ENCODE measurements at places on chromosomes 12 and 14.

GRCh38 chr12:115149279-115149678 is 465.3 kb upstream of the TBX3 start:
- DNase-seq = no peak

GRCh38 chr12:76687981-76688380 is 75.9 kb upstream of the ZDHHC17 start:
- no peak for DNase-seq

- no peak for DNase-seq
Observed at GRCh38 chr12:60112763-60113162, 516.9 kb downstream of the SLC16A7 start.

DNA sequence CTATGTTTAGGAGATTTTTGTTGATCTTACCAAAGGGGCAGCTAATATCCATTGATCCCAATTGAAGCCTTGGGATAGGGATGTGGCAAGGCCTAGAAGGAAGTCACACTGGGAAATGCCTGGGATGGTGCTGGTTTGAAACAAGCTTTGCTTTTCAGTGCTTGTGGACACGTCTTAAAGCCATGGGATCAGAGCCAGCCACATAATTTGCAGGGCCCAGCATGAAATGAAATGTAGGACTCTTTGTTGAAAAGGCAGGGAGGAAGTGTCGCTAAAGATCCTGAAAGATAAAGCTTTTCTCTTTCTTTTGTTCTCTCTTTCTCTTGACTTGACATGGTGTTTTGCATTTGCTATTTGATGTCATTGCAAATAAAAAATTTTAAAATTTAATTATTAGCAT is 5.0 kb downstream of the TTC9 start:
- no peak for DNase-seq

DNA sequence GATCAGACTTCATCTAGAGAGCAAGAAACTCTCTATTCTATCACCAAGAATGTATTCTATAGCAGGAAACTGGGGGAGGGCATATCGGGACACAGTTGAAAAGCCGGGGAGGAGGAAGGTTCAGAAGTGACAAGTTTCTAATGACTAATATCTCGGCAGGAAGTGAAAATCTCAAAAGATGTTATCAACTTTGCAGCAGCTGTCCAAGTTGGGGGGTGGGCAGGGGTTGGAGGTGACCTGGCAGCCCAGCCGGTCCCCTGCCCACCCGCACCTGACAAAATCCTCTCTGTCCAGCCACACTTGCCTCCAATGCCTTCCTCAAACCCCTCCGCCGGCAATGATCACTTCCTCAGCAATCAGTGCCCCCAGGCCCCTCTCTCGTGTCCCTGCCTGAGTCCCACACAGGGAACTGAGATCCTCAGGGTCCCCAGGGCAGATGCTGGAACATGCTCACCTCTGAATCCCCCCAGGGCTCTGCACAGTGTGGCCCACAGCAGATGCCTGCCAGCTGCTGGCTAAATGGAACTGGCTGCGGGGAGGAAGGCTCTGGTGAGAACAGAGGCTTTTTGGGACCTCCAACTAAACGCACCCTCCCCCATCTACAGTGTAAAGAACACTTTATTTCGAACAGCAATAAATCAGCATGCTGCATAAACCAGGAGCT is 43.9 kb downstream of the CCDC88C start:
- no peak for DNase-seq

DNA sequence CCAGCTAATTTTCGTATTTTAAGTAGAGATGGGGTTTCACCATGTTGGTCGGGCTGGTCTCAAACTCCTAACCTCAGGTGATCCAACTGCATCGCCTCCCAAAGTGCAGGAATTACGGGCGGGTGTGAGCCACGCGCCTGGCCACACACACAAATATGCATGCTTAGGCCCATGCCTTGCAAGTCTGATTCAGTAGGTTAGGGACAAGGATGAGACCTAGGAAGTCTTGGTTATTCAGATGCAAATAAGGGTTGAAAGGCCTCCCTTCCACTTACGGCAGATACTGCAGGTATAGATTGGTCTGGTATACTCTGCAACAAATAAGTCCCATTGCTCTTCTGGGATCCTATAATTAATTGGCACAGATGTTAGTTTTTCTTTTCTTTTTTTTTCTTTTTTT is 32.9 kb downstream of the TXNRD1 start:
- DNase-seq = no peak

DNA sequence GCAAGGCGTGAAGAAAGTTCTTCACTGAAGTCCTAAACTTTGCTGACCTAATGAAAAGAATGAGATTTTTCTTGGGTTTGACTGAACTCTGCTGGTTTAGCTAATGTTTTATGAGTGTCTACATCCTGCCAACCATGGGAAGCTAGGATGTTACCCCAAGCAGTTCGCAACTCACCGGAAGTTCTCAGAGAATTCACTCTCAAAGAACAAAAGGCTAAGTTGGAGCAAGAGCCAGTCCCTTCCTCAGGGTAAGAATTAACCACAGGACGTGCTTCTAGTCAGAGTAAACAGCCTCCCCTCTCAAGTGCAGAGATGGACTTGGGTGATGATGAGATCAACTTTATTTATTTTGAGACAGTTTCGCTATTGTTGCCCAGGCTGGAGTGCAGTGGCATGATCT is 37.3 kb downstream of the TCHP start:
- no peak for DNase-seq

DNA sequence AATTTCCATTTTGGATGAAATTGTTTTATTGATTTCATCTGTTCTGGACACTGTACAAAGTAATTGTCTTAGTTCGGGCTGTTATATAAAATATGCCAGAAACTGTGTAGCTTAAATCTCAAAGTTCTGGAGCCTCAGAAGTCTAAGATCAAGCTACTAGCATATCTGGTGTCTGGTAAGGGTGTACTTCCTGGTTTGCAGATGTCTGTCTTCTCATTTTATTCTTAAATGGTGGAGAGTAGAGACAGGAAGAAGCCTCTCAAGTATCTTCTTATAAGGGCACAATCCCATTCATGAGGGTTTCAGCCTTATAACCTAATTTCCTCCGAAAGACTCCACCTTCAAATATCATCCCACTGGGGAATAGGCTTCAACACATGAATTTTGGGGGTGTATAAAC is 51.3 kb downstream of the MON2 start:
- no peak for DNase-seq

GRCh38 chr12:106907411-106907810 is 48.3 kb upstream of the TMEM263 start:
- no peak for DNase-seq

DNA sequence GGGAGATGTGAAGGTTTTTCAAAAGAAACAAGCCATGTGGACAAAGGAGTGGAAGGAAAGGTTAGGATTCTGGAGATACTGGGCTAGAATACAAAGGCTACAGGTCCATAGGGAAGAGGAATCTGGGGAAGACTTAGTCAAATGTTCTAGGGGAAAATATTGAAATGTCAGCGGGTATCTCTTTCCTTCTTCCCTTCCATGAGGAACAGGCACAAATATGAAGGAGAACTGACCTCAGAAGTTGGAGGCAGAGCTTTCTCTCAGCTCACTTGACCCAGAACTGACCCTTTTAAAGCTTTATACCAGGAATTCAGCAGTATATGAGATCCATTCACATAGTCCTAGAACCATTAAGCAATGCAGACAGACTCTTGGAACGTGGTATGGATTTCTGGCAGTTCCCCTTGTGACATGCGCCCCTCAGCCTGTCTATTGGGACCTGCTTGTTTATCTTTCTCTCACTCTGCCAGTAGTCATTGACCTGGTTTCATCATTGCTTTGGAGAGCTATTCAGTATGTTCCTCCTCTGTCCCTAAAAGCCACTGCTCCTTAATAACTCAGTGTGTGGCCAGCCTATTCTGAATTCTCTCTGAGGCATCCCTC is 43.0 kb upstream of the GSG1 start:
- DNase-seq = no peak

GRCh38 chr14:83170165-83170564 is 1636.5 kb upstream of the SEL1L start:
- no peak for DNase-seq

- no peak for DNase-seq
Observed at GRCh38 chr14:29264865-29265264, 498.3 kb downstream of the FOXG1 start.

GRCh38 chr14:36522347-36522971 is 2.4 kb upstream of the NKX2-1 start:
- no peak for DNase-seq

DNA sequence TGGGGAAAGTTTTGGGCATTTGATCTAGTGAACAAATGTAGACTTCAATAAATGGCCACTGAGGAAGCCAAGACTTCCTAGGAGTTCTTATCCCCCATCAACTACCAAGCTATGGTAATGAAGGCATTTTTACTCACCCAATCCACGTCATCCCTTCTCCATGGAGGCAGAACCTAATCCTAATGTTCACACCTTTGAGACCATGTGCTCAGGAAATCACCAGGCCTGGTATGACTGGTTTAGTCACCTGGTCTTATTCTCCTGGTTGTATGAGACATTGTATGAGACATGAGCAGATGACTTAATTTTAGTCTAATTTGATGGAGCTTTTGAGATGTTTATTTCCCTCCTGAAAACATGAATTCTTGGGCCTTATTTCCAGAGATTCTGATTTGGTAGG is 88.6 kb downstream of the PAX9 start:
- no peak for DNase-seq

DNA sequence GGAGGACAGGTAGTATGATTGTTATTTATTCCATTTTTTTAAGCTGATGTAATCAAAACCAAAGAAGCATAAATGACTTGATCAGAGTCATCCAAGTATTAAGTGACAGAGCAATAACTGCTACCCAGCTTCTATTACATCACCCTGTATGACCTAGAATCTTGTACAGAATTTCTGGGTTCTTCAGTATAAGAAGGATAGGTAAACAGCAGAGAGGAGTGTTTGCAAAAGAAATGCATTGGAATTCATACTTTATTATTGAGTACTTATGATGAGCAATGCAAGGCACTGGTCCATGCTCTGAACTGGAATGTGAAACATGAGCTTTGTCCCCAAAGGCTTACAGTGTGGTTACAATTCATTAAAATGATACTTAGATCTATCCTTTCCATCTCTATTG is 916.8 kb downstream of the DIO2 start:
- DNase-seq = no peak

DNA sequence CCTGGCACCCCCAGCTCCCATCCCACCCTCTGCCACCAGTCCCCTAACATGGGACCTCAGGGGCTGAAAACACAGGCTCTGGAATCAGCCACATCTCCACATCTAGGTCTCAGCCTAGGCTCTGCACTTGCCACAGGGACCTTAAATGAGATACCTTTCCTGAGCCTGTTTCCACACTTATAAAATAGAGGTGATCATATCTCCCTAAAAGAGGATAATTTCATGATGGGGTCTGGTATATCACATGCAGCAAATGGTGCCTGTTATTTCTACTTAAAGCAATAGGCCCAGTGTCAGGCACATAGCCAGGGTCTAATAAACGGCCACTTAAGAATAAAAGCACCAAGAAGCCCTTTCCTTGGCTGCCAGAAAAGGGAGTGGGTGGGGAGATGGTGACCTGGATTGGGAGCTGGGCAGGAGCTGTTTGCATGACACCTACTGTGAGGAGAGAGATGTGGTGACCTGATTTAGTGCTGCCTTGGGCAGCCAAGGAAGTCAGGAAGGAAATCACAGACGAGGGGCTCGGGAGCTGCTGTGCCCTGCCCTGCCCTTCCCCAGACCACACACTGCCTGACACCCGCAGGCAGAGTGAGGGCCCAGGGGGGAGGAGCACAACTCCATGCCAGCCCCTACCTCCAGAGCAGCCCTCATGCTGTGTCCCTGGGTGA is 71.2 kb downstream of the IRF2BPL start:
- DNase-seq = no peak

GRCh38 chr12:18090093-18090492 is at the start of gene RERGL:
Gene RERGL, minus strand, starts transcription at chr12:18090193. Its CDS starts 53 bp downstream, at chr12:18090140.
- no peak for DNase-seq

DNA sequence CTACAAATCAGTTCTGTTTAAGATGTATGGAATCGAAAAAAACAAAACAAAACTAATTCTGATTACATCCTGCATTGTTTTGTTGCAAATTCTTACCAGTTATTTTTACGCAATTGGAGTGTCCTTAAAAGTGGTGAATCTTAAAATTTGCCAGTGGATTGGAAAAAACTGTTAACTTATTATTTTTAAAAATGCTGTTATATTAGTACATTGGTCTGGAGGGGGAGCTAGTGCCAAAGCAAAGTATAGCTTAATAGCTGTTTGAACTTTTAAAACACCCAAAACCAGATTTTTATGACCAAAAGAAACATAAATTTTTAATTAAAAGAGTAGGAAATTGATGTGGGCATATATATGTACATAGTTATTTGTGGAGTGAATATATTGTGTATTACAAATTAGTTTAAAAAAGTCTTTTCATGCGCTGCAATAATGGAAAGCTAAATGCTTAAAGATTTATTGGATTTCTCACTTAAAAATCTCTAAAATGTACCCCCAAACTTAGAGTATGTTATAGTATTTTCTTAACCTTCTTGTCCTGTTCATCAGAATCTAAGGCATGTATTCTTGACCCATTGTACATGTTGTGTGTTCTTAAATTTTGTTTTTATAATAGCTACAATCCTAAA is 2.5 kb downstream of the FUT8 start:
- no peak for DNase-seq

DNA sequence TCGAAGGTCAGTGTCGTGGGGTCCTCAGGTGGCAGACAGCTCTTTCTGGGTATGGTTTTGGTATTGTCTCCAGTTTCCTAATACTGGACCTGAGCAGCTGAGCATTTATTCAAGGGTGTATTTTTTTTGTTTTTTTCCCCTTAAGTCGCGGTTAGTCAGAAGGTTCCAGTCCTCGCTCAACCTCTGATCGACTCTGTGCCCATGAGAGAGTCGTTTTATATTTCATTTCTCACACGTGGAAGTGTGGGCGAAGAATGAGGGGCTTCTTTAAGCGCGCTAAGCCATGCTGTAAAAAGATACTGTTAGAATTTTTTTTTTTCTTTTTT is 499 bp downstream of the MIPOL1 start:
- DNase-seq = no peak

DNA sequence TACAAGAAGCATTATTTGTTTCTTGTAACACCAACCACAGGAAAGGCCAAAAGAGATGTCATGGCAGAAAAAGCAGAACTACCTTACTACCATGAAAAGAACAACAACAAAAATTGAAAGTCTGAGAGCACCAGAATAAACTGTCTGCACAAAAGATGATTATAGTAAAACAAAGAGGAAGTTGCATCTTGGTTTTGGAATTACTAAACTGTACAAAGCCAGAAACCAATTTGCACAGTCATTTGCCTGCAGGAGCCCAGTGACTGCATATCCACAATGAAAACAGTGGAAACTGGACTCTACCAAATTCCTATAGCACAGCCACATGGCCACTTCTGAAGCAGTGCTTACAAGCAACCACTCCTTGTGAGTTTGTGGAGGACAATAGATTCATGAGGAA is 276.2 kb downstream of the SSPN start:
- no peak for DNase-seq

DNA sequence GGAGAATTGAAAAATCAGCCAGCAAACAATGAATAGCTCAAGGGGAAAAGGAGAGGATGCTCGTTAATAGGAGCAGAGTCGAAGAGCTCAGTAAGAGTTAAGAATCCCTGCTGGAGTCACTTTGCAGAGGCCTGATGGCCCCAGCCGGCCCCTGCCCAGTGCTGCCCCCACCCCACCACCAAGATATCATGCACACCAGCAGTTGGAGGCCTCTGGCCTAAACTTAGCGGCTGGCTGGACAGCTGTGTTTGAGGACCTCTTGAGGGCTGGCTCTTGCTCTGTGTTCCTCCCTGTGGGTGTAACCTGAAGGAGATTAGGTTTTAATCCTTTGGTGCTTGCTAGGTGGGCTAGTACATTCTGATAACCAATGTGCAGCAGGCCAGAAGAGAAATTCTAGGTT is 142.0 kb downstream of the PLXNC1 start:
- no peak for DNase-seq

All from activated gamma-delta T cell treated with anti-CD3 and anti-CD28 coated beads, Interleukin-2, amount 50 U/mL, for 16 hours (primary cell).